T-helper 2 cell (primary cell): ENCODE measurements at places on chromosomes 12 and 14.

DNA sequence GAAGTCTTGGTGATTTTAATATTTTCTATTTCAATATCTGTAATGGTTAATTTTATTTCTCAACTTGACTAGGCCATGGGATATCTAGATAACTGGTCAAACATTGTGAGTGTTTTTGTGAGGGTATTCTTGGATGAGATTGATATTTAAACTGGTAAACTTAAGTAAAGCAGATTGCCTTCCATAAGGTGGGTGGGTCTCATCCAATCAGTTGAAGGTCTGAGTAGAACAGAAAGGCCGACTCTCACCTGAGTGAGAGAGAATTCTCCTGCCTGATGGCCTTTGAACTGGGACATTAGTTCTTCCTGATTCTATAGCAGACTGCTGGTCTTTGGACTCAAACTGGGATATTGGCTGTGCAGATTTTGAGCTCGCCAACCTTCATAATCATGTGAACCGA lies 36.3 kb downstream of the OTOGL start:
- DNase-seq = no peak

DNA sequence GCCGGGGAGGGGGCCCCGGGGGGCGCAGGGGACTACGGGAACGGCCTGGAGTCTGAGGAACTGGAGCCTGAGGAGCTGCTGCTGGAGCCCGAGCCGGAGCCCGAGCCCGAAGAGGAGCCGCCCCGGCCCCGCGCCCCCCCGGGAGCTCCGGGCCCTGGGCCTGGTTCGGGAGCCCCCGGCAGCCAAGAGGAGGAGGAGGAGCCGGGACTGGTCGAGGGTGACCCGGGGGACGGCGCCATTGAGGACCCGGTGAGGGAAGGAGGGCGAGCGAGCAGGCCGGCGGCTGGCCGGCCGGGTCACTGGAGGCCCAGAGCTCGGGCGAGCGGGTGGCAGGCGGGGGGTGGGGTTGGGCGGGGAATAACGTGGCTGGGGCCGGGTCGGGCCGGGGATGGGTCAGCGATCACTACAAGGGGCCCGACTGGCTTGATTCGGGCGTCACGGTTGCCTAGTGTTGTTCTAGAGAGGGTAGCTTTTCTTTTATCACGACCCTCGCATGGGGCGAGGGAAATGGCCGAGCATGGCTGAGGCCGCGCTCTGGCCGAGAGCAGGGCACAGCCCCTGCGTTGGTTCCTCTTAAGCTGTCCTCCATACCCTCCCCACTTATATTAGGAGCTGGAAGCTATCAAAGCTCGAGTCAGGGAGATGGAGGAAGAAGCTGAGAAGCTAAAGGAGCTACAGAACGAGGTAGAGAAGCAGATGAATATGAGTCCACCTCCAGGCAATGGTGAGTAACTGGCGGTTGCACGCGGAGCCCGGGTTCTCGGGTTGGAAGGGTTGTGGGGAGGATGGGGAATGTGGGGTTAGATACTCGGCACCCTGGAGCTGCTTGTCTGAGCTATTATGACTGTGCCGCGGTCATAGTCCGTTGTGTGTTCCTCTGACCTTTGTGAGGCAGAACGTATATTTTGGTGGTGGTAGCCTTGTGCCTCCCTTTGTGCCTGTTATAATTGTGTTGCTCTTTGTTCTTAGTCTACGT lies 603 bp downstream of the PABPN1 start:
- DNase-seq = peak; percentile 20

GRCh38 chr12:110058875-110059615 lies 10.7 kb upstream of the C12orf76 start:
- no peak for DNase-seq

- no peak for DNase-seq
Measured at GRCh38 chr12:41367726-41368405, 179.7 kb downstream of the PDZRN4 start.

- DNase-seq = peak; percentile 9
Measured at GRCh38 chr14:33951183-33951840, 438 bp upstream of the EGLN3 start.

GRCh38 chr14:21309238-21309636 lies 29.4 kb downstream of the RPGRIP1 start:
- DNase-seq = no peak

DNA sequence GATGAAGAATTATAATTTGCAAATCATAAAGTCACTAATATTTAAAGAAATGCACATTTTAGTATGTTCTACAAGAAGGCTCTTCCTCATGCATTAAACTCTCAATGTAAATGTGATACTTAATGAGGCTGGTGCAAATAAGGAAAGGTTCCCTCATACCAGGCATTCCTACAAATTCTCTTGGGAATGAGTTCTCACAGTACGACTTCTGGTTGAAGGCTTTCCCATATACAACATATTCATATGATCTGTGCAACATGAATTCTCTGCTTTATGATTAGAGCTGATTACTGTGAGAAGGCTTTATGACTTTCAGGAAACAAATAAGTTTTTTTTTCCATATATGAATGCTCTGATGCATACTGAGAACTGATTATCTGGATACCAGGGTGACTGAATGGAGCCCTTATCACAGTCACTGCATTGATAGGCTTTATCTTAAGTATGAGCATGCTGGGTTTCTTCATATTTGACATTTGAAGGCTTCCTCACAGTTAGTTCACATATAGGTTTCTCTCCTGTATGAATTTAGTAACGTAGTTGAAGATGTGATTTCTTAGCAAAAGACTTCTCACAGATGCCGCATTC lies 293.9 kb downstream of the RAD51B start:
- no peak for DNase-seq

GRCh38 chr12:14650789-14651188 lies 45.6 kb downstream of the GUCY2C start:
- no peak for DNase-seq

GRCh38 chr12:127596891-127597290 lies 670.1 kb upstream of the TMEM132C start:
- DNase-seq = no peak

- no peak for DNase-seq
Measured at GRCh38 chr12:268483-268840, 5.8 kb upstream of the SLC6A13 start.

- no peak for DNase-seq
Measured at GRCh38 chr14:60356386-60356785, 107.4 kb downstream of the PPM1A start.

- DNase-seq = peak; percentile 23
Measured at GRCh38 chr12:56998981-56999380, 7.4 kb downstream of the ZBTB39 start.
